NCI-H526 (cell line): ENCODE measurements at places on chromosomes 5 and 9.

DNA sequence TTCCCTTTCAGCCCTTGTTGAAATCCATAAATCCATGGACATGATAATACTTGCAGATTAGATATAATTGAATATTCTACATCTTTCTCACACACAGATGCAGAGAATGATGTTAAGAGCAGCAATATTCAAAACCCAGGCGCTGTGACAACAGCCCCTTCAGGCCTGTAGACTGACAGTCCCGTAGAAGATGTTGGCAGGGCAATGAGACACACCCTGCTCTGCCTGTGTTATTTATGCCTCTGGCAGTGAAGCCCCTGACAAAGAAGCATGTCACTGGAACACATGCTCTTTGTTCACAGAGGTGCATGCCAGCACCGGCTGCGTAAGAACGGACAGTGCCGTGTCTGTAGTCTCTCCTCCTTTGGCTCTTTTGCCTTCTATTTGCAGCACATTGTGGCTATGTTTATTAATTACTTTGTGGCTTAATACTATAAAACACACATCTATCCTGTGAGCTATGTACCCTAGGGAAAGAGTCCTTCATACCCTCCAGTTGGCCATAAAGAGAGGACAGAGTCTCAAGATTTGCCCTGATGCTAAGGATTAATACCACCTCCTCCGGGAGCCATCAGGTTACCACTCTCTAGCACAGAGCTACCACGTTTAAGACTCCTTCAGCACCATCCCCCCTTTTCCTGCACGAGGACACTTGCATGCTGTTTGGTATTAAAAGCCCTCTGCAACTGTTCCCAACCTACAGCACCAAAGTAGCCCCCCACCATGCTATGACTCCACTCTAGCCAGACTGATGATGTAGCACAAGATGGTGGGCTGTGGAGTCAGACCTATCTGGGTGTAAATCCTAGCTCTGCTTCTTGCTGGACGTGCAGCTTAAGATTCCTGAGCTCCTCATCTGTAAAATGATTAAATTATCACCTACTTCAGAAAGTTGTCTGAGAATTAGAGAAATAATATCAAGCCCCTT, 2.0 kb upstream of the ANP32B start:
- peak; percentile 73 for DNase-seq

- DNase-seq: no peak
Measured at GRCh38 chr5:107919361-107919760, 248.6 kb upstream of the EFNA5 start.

- no peak for DNase-seq
Measured at GRCh38 chr5:148540647-148541046, 113.7 kb downstream of the HTR4 start.

- no peak for DNase-seq
Measured at GRCh38 chr5:55320571-55320970, 12.8 kb downstream of the MTREX start.

DNA sequence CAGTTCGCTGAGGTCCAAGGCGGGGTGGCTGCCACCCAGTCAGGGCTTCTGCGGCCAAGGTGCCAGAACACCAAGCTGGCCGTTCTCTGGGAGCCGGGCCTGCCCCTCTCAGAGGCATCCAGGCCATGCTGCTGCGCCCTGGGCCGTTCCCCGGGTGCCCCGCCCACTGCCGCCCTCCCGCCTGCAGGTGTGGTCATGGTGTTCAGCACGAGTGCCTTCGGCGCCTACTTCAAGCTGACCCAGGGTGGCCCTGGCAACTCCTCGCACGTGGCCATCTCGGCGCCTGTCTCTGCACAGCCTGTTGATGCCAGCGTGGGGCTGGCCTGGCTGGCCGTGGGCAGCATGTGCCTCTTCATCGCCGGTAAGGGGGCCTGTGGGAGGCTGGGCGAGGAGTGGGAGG, 7.7 kb downstream of the SLC2A8 start:
- no peak for DNase-seq

GRCh38 chr5:110702704-110703103, 23.8 kb downstream of the TMEM232 start:
- DNase-seq: no peak

- DNase-seq: no peak
Measured at GRCh38 chr9:134418354-134418753, 92.1 kb downstream of the RXRA start.

- no peak for DNase-seq
Measured at GRCh38 chr5:104456122-104456521, 893.5 kb upstream of the NUDT12 start.

GRCh38 chr5:35890021-35891020, 33.6 kb downstream of the IL7R start:
- DNase-seq: no peak
